AG09319 (cell line): ENCODE measurements at places on chromosomes 16 and 17.

- peak; percentile 68 for DNase-seq
Observed at GRCh38 chr17:2122641-2123302, 67.9 kb downstream of the HIC1 start.

DNA sequence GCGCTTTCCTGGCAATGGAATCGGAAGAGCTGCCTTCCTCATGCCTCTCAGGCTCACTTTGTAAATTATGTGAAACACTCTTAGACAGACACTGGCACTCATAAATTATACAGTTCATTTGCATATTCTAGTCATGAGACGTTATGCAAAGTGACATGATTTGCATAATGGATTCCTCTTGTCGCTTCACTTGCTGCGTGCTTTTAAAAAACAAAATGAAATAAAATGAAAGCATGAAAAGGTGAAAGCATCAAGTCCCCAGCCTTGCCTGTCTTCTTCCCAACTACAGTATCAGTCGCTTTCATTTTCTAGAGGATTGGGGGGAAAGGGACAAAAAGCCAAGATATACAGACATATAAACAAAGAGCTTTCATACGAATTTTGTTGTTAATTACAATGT is 252.8 kb upstream of the PMFBP1 start:
- DNase-seq = no peak

DNA sequence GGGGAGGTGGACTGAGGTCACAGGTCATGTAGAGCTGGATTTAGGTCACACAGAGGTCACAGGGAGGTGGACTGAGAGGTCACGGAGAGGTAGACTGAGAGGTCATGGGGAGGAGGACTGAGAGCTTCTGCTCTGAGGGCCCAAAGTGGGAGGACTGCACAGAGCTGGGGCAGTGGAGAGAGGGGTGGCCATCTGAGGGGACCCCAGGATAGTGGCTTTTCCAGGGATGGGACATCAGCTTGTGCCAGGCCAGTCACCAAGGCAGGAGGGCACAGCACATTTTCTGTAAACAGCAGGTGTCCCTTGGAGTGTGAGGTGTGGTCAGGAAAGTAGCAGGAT is 26.1 kb upstream of the JPT2 start:
- no peak for DNase-seq

DNA sequence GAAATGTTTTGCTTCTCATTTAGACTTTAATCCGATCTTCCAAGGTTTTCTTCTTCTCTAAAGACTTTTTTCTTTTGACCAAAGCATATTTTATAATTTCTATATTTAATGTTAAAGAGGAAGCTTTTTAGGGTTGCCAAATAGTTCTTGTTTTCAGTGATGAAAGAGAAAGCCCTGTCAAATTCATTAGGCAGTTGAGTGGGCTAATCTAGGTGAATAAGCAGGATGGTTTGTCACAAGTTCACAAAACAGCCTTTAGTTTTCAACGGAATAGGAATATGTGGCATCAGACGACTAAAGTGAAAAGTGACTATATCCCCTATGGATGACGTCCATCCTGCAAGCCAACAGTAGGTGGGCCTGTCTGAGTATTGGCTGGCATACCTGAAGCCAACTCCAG is 118.8 kb downstream of the NLK start:
- DNase-seq = no peak

GRCh38 chr16:595942-596735 is 6.3 kb downstream of the RAB40C start:
- no peak for DNase-seq

DNA sequence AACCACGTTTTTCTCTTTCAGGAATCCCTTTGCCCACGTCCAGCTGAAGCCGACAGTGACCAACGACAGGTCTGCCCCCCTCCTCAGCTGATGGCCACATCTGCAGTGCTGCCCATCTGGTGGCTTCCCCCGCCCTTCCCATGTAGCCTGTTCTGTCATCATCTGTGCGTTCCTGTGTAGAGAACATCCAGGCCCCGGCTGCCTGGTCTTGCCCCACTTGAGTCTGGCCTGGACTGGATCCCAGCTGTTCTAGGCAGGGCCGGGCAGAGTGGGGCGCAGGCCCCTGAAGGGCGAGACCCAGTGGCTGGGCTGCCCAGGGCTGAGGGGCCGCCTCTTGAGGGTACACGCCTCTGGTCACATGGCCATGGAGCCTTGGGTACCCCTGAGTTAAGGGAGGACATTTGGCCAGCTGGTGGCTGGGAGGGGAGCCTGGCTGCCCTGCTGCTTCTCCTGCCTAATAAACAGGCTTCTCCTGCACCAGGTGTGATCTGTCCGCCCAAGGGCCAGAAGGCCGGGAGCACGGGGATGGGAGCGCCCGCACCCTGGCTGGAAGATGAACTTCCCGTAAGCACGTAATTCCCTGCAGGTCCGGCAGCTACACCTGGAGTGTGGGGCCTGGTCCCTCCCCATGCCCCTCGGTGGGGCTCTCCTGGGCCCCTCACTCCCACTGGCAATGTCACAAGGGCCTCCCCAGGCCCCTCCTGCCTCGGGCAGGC is 49.4 kb upstream of the PVALEF start:
- DNase-seq = no peak

GRCh38 chr17:10295728-10296343 is 77.0 kb downstream of the MYH13 start:
- DNase-seq = peak; percentile 4

DNA sequence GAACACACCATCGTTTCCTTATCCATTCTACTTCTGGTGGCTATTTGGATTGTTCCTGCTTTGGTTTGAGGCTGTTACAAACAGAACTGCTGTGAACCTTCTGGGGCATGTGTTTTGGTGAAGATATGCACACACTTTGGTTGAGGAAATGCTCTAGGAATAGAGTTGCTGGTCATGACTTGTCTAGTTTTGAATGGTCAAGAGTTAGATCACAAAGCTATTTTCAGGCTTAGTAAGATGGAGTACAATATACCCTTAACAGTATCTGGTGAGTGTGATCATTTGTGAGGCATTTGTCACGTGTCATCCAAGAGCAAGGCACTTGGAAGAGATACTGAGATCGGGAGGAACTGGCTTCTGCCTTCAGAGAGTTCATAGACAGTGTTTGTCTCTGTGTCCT is 47.0 kb upstream of the CACNG5 start:
- DNase-seq = no peak

- DNase-seq = no peak
Observed at GRCh38 chr17:63503341-63503705, 19.8 kb upstream of the KCNH6 start.

- no peak for DNase-seq
Observed at GRCh38 chr17:63142836-63143235, 176.8 kb downstream of the TANC2 start.

DNA sequence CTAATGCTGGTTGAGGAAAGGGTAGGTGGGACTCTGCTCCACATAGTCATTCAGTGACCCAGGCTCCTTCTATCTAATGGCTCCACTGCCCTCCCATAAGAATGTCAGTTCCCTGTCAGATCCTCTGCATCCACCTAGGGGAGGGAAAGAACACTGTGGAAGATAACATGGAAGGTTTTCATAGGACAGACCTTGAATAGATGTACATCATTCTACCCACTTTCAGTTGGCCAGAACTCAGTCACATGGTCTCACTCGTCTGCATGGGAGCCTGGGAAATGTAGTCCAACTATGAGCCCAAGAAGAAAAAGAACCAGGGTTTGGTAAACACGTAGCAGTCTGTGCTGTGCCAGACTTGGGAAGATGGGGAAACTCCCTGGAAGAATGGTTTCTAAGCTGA is 27.1 kb upstream of the SCNN1B start:
- DNase-seq = no peak

GRCh38 chr16:3690470-3690928 is 26.8 kb downstream of the TRAP1 start:
- DNase-seq = peak; percentile 91

DNA sequence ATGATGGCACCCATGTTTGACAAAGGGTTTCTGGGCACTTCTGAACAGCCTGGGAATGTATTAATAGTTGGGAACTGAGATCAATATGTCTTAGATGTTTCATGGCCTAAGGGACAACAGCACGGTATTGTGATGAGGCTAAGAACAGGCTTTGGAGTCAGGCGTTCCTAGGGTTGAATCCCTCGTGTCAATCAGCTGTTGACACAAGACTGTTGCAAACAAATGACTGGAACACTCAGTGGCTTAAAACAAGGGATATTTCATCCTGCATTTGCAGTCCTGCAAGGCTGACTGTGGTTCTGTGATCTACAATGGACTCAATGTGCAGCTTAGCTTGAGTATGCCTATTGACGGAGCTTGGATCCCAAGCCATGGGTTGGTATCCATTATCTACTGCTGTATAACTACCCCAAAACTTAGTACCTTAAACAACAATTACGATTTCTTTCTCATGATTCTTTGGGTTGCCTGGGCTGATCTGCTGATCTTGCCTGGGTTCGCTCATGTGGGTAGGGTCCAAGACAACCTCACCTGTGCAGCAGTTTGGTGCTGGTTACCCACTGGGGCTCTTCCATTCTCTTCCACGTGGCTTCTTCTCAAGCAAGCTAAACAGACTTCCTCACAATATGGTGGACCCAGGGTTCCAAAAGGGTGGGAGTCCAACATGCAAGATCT is 472.4 kb downstream of the SLC39A11 start:
- no peak for DNase-seq

DNA sequence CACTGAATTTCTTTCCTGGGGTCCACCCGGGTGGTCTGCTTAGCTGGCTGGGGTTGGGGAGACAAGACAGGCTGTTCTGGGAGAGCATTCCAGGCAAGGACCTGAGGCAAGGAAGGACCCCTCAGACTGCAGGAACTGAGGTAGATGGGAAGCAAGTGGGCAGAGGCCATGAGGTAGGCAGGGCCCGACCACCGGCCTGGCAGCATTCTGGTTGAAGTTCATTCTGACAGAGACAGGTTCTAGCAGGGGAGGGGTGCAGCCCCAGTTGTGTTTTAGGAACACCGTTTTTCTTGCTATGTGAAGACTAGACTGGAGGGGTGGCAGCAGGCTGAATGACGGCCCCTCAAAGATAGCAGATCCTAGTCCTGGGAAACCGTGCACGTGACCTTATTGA is 17.5 kb downstream of the B9D1 start:
- DNase-seq = no peak

GRCh38 chr17:27532269-27533263 is 76.3 kb downstream of the KSR1 start:
- no peak for DNase-seq

DNA sequence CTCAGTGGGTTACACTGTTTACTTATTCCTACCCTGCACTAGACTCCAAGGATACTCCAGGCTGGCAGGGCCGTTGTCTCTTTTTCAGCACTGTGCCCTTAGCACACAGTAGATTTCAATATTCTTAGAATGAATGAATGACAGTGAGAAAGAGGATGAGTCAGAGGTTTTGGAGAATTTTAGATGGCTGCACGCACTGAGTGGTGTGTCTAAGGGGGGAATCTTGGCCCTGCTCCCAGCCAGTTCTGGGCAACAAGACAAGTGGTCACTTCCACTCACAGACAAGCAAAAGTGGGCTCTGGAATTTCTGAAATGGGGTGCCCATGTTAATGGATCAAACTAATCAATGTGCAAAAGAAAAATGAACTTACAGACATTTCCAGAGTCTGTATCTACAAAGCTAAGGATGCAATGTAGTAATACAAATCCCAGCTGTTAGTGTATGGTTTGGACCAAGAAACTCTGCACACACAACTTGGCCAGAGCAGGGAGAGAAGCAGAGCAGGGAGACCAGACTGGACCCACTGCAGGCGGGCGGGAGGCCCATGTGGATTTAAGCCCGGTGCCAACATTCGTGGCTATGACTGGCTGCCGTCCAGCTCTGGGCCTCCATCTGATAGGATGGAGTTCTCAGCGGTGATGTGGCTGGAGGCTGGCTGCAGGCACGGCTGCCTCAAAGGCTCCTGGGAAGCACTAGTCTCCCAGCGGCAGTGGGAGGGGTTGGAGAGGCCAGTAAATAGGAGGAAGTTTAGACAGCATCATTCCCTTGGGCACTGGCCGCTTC is 95.6 kb upstream of the CDYL2 start:
- DNase-seq = peak; percentile 30

DNA sequence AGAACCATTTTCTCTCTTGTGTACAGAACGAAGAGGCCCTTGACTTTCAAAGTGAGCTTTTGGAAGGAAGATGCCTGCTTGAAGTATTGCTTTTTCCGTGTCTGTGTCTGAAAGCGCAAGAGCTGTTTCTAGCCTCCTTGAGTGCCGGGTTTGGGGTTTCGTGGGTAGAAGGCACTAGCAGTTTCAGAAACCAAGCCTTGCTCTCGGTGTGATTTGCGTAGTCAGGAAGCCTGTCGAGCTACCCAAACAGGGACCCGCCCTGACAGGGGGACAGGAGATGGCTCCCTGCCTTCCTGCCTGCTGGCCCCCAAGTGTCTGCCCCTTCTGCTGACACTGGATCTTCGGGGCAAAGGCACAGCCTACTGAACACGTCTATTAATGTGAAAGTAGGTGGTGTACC is 322.0 kb downstream of the MAF start:
- no peak for DNase-seq

DNA sequence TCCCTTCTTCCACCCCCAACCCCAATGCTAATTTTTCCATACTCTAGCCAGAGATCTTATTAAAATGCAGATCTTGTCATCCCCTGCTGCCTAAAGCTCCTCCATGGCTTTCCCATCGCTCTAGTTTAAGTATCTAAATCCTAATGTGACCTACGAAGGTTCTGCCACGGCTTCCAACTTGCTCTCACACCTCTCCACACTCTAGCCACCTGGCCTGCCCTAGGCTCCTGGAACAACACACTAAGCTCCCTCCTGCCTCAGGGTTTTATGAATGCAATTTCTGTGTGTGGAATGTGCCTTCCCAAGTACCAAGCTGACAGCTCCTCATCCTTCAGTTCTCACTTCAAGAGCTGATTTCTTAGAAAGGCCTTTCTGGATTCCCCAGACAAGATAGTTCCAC is 16.6 kb downstream of the NXPH3 start:
- DNase-seq = no peak

GRCh38 chr16:86093801-86094750 is 195.1 kb downstream of the IRF8 start:
- no peak for DNase-seq

DNA sequence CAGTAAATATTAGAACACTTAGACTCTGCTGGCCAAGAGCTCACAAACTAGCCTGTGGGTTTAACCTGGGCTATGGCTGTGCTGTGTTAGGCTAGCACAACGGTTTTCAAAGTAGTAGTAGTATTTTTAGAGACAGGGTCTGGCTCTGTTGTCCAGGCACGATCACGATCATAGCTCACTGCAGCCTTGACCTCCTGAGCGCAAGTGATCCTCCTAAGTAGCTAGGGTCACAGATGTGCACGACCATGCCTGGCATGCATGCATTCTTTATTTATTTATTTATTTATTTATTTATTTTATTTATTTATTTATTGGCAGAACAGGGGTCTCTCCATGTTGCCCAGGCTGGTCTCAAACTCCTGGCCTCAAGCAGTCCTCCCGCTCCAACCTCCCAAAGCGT is 10.3 kb downstream of the MRPL27 start:
- DNase-seq = no peak

- no peak for DNase-seq
Observed at GRCh38 chr17:50861822-50862528, 4.2 kb downstream of the TOB1 start.
